Kidney tubule cell (primary cell): ENCODE measurements at places on chromosomes 16 and 17.

GRCh38 chr17:32276171-32276601 lies 10.6 kb downstream of the RHBDL3 start:
- DNase-seq = no peak

DNA sequence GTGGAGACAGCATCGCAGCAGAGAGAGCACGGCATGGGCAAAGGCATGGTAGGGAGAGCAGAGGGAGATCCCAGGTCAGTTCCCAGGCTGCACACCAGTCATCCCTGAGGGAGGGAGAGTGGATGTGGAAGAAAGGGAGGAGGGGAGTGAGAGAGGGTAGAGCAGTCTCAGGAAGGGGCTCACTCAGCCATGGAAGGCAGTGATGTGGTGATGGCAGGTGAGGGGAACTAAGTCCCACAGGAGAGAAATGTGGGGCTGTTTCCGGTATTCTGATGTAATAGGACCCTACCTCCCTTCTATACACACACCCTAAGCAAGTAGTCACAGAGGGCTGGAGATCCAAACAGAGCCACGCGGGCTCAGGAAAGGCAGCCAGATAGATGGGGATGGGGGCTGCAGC lies 500.3 kb upstream of the CDH11 start:
- peak; percentile 1 for DNase-seq

- peak; percentile 84 for DNase-seq
Observed at GRCh38 chr17:33469911-33470310, 176.8 kb upstream of the ASIC2 start.

DNA sequence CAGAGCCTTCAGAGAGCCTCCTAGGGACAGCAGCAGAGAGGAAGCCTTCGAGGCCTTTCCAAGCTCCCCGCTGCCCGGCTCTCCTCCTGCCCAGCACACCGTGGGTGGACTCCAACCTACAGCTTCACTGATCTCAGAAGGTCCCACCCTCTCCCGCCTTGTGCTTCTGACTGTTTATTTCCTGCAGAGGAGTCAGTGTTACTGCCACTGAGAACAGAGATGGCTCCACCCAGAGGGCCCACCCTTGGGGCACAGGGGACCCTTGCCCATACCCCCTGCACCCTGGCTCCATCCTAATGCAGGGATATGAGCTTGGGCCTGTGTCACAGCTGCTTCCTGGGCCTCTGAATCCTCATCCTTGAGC lies 52.8 kb upstream of the TOB1 start:
- DNase-seq = peak; percentile 30

GRCh38 chr17:49252148-49252695 lies 21.6 kb upstream of the PHOSPHO1 start:
- DNase-seq = no peak

- no peak for DNase-seq
Observed at GRCh38 chr16:9249534-9249933, 158.1 kb downstream of the HAPSTR1 start.

GRCh38 chr17:80782536-80783427 lies 208.9 kb upstream of the CHMP6 start:
- DNase-seq = no peak

- DNase-seq = no peak
Observed at GRCh38 chr17:31877911-31878702, 19.1 kb upstream of the COPRS start.
